ENCODE measurements at places on chromosomes 1 and 21.

DNA sequence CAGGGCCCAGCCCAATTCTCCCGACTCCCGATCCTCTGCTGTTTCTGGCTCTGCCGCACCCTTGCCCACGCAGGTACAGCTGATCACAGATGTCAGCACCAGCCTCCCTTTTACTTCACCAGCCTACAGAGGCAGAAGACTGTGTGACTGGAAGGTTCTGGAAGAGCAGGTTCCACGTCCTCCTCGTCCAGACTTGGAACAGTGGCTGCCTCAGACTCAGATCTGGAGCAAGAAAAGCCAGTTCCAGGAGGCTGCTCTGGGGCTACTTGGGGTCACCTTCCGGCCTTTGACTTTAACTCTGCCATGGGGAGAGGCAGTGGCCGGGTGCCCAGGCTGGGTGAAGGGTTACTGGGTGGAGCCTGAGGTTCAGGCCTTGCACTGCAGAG, 16.1 kb upstream of the KLHDC7A start:
- no peak for DNase-seq

- DNase-seq, result no peak
Observed at GRCh38 chr1:69485616-69486015, 82.1 kb upstream of the LRRC7 start.

DNA sequence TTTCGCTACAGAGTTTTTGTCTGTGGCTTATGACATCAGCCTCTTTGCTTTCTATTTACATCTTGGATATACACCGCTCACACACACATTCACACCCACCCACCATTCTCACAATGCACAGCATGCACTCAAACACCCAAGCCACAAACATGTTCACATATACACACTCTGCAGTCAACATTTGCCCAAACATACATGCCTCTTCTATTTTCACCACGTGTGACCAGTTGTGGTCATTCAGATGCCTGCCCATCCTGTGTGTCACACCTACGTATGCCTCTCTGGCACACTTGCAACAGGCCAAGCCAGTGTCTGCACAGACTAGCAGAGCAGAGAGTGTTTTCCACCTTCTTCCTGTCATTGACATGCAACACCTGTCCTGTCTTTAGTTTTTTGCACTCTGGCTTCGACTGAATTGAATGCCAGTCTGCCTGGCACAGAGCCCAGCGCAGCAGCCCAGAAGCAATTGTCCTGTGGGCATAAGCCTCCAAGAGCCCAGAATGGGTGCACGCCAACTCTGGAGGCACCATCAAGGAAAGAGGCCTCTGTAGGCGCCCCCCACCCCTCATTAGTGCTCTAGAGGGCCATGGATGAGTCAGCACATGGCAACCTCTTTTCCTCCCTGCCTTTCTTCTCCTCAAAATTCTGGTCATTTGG, 37.7 kb upstream of the LRRN2 start:
- no peak for DNase-seq

GRCh38 chr1:15177710-15178166, 24.2 kb downstream of the TMEM51 start:
- no peak for DNase-seq

DNA sequence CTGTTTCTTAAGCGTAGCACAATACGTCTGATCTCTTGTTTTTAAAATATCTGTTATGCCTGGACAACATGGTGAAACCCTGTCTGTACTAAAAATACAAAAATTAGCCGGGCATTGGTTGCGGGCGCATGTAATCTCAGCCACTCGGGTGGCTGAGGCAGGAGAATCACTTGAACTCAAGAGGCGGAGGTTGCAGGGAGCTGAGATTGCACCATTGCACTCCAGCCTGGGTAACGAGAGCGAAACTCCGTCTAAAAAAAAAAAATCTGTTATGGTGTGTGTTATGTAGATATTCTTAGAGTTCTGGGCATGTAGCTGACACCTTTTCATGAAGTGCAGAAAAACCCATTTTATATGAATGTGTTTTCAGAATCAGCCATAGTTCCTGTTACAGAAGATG, 38.2 kb downstream of the RABGAP1L start:
- no peak for DNase-seq

GRCh38 chr21:46211376-46211775, 17.2 kb downstream of the LSS start:
- DNase-seq, result no peak

DNA sequence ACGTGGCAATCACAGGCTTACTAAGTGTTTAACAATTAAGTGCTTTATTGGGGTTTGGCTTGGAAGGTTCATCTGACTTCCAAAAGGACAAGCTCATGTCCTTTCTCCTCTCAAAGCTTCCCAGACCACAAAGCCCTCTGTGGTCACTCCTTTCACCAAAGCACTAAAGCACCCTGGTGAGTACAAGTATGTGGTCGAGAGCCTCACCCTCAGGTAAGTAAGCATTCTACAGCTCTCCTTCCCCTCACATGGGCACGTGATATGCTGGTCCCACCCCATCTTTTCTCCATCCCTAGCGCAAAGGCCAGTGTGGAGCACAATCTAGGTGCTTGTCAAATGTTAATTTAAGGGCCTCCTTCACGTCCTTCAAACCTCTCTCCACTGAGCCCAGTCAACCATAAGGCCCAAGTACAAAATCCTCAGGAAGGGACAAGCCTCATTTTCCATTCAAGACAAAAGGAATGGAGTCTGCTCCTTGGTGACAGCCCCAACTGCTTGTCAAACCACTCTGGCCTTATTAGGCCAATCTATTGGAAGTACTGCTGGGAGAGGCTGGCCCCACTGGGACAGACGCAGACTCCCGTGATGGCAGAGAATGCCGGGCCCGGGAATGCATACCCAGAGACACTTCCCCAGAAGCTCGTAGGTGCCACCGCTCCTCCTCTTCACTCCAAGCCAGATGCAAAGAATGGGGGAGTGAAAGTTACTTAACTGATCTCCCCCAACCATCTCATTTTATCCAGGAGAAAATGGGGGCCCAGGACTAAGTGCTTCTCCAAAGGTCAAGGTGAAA, 7.8 kb downstream of the STMN1 start:
- DNase-seq, result no peak

DNA sequence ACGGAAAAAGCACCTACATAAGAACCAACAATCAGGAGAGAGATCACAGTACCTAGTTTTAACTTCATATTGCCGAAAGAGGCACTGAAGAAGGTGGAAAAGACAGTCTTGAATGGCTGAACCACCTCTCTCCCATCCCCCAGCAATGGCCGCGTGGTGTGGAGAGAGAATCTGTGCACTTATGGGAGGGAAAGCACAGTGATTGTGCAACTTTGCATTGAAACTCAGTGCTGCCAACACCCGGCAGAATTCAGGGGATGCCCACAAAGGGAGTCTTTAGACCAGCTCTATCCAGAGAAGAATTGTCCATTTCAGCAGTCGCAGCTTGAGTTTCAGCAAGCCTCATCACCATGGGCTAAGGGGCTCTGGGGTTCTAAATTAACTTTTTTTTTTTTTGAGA, 186.3 kb upstream of the USP25 start:
- DNase-seq, result no peak

GRCh38 chr1:72109916-72110315, 172.4 kb downstream of the NEGR1 start:
- DNase-seq, result no peak

GRCh38 chr1:206032380-206033140, 8.9 kb upstream of the CTSE start:
- no peak for DNase-seq

DNA sequence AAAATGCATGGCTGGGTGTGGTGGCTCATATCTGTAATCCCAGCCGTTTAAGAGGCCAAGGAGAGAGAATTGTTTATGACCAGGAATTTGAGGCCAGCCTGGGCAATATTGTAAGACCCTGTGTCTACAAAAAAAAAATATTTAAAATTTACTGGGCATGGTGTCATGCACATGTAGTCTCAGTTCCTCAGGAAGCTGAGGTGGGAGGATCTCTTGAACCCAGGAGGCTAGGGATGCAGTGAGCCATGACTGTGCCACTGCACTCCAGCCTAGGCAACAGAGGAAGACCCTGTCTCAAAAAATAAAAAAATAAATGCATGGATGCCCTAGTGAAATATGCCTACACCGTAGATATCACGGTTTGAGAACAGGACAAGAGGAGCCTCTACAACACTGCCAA, 1331.2 kb upstream of the B3GALT2 start:
- no peak for DNase-seq

DNA sequence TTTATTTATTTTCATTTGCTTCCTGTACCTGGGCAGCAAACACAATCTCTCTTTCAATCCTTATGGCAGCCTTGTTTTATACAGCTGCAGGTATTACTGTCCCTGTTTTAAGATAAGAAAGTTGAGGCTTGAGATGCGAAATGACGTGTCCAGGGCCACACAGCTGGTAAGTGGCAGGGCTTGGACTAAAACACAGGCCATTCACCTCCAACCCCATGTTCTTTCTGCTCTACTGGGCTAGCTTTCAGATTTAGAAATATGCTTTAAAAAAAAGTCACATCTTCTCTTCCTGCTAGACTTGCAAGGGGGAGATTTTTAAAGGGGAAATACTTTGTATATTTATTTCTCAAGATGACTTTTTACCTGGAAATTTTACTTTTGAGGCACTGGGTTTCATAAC, 62.8 kb downstream of the CNST start:
- no peak for DNase-seq

DNA sequence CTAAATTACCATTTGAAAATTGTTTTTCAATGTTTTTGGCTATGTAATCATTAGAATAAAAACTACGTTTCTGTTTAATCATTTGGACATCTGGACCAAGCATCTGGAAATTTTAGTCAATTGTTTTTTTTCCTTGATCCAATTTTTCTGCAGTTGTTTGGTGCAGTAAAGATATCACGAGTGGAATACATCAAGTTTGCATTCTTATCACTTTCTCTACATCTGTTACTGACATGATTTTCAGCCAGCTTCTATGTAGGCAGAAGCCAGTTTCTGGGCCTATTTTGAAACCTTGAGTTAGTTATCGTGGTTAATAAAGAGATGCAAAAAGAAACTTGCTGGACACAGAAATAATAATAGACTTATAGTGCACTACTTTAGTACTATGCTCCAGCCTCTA, 277.9 kb upstream of the ADAMTS5 start:
- no peak for DNase-seq

DNA sequence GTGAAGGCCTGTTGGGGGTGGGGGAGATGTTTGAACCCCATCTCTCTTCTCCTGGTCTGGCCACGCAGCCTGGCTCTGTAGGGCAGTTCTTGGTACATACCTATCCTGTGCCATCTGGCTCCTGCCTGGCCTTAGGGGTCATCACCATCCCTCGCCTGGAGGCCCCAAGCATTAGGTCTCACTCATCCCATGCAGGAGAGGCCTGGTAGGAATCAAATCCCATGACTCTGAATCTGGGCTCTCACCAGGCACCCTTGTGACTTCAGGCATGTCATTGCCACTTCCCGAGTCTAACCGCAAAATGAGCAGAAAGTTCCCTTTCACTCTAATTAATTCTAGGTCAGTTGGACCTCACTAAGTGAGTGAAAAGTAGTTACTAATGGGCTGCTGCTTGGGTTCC, 37.2 kb downstream of the ETNK2 start:
- no peak for DNase-seq

GRCh38 chr1:209391792-209392191, 191.7 kb upstream of the CAMK1G start:
- no peak for DNase-seq

DNA sequence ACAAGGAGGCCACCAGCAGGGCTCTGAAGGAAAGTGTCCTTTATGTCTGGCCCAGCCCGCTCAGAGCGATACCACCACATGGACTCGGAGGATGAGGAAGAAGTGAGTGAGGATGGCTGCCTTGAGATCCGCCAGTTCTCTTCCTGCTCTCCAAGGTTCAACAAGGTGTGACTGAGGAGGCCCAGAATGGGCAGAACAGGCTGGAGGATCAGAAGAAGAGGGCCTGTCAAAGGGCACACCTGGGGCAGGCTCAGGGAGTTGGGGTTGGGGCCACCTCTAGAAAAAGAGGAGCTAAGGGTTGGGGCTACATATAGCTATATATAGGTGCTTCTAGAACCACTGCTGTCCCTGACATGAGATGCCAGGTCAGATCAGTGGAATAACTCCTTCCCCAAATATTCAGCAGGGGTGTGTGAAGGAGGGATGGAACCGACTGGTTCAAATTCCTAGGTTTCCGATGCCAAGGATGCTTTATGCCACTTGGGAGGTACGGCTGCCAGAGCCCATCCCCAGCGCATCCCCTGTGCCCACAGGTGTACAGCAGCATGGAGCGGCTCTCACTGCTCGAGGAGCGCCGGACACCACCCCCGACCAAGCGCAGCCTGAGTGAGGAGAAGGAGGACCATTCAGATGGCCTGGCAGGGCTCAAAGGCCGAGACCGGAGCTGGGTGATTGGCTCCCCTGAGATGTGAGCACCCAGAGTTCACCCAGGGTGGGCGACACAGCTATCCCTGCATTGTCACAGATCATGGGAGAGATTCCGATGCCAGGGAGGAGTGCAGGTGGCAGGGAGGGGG, 102.2 kb downstream of the PIK3R3 start:
- DNase-seq, result no peak
